D341Med (cell line): ENCODE measurements at places on chromosomes 5 and 9.

DNA sequence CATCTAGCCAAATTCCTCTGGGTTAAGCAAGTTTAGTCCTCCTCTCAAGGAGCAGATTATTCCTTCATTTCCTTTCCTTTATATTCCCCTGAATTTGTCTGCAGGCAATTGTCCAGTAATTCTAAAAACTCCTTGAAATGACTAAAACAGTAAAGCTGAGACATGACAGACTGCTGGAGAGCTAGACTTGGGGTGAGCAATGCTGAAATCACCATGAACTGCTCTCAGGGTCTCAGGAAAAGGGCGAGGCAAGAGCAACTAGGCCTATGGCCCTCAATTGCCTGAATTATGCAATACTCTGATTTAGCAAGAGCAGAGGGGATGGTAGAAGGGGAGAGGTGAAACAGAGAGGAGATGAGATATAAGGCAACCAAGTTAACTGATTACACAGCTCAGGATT is 172.9 kb upstream of the NREP start:
- no peak for DNase-seq

- DNase-seq: no peak
These were observed 772.7 kb downstream of the BRINP1 start for GRCh38 chr9:118596374-118597015.

DNA sequence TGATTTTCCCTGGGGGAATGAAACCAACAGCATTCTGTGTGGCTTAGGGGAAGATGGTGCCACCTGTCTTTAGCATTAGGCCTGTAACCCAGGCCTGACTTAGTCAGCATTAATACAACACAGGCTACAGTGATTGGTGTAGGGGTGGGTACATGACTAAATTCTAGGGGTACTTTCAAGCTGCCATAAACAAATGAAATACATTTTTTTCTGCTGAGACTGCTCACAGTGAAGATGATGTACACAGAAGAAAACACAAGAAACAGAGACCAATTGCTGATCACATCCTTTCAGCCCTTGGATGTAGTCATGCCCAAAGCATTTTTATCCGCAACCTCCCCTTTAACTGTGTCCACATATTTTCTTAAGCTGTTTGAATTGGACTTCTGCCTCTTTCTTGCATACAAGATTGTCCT is 527.2 kb downstream of the KCTD16 start:
- DNase-seq: peak; percentile 12

GRCh38 chr9:122777935-122778627 is 10.7 kb upstream of the OR5C1 start:
- no peak for DNase-seq

GRCh38 chr9:119252671-119253299 is 116.5 kb downstream of the BRINP1 start:
- no peak for DNase-seq

GRCh38 chr5:109690975-109691574 is 1.3 kb downstream of the MAN2A1 start:
- DNase-seq: peak; percentile 66

DNA sequence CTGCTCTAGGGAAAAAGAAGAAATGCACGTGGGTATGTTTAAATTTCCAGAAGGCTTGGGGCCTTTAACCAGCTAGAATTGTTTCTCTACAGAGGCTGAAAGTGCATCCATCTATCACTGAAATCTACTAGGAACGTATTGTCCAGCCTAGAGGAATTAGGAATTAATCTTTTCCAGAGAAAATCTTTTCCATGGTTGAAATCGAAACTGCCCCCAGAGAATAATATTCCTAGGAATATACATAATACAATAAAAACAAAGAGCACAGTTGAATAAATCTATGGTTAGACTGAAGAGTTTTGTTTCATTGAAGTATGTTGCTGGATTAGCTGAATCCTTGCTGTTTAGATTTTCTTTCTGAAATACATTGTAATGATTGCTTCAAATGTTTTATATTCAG is 378.5 kb downstream of the PLK2 start:
- no peak for DNase-seq

GRCh38 chr5:115309751-115310370 is 13.4 kb upstream of the CCDC112 start:
- DNase-seq: no peak

- DNase-seq: no peak
These were observed 42.1 kb upstream of the FAM240B start for GRCh38 chr9:38761999-38762398.

GRCh38 chr5:112165897-112166737 is 253.0 kb downstream of the EPB41L4A start:
- no peak for DNase-seq

DNA sequence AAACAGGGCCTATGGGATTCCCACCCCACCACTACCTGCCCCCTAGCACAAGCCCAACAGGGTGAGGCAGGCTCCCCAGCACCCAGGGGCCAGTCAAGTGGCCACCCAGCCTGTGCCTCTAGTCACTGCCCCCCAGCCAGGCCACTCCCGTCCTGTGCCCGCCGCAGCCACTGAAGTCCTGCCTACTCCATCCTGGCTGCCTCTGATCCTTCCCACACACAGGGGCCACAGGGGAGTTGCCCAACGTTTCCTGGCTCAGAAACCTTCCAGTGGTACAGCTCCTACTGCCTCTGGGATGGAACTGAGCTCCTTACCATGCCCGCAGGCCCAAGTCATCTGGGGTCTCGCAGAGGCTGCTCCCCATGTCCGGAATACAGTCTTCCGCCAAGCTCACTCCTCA is 70.2 kb upstream of the STXBP1 start:
- DNase-seq: no peak

- DNase-seq: no peak
These were observed 164.3 kb upstream of the ACOT12 start for GRCh38 chr5:81558188-81558587.

DNA sequence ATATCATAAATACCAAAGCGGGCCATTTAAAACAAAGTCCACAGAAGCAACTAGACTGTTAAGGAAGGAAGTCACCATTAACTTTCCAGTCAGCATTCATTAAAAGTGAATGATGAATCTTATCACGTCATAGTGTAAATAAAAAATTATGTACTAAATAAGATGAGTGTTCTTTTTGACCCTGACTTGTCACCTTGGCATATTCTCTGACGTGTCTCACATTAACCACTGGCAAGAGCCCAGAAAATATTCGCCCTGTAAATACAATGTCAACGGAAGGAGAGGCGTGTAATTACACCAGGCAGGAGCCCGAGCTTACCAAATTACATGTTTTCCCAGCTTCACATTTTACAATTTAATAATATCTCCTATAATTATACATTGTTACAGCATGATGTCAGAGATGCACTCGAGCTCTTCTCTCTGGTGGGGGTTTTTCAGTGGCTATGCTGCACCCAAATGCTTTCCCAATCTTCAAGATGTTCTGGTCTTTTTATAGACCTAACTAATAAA is 29.3 kb upstream of the UBE2QL1 start:
- DNase-seq: no peak

DNA sequence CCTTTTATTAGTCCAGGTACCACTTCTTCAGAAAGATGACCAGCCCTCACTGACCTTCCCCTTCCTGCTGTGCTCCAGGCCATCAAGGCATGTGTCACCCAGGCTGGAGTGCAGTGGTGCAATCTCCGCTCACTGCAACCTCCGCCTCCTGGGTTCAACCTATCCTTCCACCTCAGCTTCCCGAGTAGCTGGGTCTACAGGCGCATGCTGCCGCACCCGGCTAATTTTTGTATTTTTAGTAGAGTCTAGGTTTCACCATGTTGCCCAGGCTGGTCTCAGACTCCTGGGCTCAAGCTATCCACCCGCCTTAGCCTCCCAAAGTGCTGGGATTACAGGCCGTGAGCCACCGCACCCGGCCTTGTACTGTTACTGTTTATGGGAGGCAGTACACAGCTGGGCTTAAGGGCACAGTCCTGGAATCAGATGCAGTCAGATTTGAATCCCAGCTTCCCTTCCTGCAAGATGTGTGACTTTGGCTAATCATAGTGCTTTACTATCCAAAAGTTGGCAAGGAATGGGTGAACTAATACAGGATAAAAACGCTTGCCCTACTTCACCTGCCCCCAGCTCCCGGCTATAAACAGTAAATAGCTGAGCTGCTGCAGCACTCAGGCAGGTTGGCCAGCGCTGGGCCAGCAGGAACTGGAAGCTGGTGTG is 483 bp upstream of the EIF4EBP3 start:
- DNase-seq: no peak

- DNase-seq: no peak
These were observed 148.2 kb downstream of the SMARCA2 start for GRCh38 chr9:2163231-2163885.

- DNase-seq: no peak
These were observed 295.9 kb downstream of the PSAT1 start for GRCh38 chr9:78592811-78593210.

DNA sequence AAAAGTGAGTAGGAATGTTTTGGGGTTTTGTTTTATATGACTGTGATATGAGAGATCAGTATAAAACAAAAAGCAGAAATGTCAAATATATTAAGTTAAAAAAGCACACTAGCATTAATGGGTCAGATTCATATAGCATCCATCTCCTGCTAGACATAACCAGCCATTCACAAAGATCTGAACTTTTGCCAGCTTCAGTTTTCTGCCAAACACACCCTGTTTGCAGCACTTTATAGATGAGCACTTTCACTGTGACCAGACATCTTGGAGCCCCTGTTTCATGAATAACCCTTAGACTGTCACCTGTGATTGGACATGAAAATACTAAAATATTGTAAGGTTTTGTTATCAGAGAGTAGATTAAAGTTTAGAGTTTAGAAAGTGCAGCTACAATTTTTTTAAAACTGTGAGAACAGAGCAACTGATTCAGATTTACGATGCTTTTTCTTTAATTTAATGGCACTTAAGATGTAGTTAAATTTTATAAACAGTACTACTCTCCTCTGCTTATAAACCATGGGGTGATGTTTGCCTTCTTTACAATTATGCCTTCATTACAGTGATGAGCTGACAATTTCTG is 142.6 kb downstream of the KCTD16 start:
- DNase-seq: no peak

DNA sequence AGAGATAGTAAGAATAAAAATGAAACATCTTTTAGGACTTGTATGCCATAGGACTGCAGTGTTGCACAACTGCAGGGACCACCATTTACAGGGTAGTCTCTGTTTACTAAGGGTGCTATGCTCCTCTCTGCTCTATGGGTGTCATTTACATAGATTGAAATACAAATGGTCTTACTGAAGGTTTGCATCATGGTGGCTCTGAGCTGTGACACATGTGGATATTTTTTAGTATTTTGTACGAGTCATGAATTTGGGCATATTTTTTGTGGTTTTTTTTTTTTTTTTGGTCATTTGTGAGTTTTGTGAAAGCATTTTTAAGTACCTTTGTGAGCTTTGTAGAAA is 47.4 kb downstream of the CSNK1G3 start:
- no peak for DNase-seq
